NCI-H1417 (cell line): ENCODE measurements at places on chromosomes 2 and 18.

DNA sequence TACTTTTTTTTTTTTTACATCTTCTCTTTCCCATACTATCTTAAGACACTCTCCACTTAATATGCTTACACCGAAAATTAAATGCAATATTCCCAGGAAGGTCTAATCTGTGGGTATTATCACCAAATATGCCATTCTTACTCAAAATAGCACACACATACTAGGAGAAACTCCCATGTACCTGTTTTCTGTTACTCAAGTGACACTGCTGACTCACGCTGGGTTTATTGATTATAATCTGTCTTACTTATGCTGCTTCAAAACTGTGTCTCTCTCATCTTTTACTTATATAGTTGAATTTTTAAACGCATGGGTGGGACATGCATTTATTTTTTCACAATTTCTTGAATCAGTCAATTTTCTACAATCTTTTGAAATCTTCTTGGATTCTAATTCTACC, 29.9 kb downstream of the MRPL19 start:
- no peak for DNase-seq

DNA sequence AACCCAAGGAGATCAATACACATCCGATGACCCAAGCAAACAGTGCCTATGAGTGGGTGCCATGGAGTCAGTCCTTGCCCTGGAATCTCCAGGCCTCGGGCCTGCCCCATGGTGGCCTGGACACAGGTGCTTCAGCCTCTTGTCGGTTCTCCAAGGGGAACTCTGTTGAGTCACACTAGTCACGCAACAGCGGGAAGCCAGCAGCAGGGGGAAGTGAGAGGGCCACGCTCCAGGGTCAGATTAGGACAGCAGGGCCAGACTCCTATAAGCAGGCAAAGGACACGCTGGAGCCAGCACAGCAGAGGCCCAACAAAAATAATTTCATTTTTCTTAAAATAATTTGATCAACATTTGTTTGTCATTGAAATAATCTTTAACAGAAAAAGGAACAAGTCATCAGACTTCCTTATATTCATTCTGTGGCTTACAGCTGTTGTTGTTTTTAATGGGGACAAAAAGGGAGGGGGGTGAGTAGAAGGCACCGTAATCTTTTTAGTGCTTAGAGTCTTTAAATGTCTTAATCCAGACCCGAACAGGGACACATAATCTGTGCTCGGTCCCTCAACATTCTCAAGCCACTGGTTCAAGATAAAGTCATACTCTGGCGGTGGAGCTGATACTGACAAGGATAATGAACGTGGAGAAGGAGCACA, 16.4 kb upstream of the ARMC9 start:
- no peak for DNase-seq

- no peak for DNase-seq
These were observed 110.6 kb downstream of the C2orf74 start for GRCh38 chr2:61272421-61273070.

GRCh38 chr2:27651056-27651455, 12.4 kb downstream of the SUPT7L start:
- DNase-seq, result no peak

- DNase-seq, result no peak
These were observed 183.8 kb upstream of the MSH6 start for GRCh38 chr2:47599171-47599570.

- DNase-seq, result peak; percentile 57
These were observed 14.2 kb upstream of the SFXN5 start for GRCh38 chr2:73085691-73086090.

GRCh38 chr2:212145121-212145520, 393.5 kb downstream of the ERBB4 start:
- DNase-seq, result no peak

DNA sequence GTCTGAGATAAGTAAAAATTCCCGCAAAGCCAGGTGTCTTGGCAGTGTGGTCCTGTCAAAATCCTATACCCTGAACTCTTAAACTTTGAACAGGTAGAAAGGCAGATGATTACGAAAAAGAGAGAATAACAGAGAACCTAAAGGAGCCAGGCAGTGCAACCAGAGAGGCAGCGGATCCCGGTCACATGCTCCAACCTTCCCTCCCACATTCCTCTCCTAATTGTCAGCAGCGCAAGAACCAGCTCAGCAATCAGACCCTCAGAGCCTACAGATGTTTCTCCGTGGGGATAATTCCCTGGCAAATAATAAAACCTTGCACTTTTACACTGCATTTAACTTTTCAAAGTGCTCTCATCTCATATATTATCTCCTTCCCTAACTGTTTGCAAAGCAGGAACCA, 124.8 kb downstream of the EPHA4 start:
- no peak for DNase-seq
